ENCODE measurements at places on chromosomes 2 and 18.

DNA sequence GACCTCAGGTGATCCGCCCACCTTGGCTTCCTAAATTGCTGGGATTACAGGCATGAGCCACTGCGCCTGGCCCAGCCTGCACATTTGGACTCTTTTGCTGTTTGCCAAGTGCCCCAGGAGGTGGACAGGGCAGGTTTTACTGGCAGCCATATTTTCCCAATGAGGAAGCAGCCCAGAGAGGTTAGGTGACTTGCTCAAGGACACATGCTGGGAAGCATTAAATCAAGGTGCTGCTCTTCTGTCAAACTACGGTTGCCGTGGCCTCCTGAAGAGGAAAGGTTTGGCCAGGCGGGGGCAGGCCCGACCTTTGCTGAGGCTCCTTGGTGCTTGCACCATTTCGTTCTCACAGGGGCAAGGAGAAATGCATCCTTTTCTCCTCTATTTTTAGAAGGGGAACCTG lies 44.0 kb downstream of the DNMT3A start:
- no peak for DNase-seq

DNA sequence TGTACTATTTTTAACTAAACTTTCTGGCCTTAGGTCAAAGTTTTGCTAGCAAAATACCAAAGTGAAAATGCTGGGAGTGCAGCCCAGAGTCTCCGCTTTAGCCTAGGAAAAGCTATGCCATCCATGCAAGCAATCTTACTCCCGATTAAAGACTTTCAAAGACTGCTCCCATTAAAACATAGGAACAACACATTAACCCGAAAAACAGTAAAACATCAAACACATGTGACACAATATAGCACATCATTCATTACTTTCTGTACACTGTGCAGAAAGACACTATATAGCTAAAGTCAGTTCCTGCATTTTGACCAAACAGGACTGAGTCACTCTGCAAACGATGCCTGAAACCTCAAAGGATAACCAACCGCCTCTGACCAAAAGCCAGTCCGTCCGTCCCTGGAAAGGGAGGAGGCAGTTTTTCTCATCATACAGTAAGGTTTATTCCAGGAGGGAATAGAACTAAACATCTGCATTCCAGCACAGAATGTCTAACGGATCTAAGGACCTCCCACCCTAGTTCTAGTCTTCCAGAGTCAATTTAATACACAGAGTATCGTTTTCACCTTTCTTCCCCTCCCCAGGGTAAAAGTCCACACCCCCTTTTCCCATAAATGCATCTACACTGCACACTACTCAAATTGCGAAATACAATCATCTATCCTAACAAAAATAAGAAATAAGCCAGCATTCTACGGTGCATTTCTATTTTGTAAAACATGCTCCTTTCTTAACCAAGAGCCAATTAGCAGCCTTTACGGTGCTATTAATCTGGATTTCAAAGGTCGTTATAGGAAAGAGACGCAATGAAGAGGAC lies 1.7 kb downstream of the ROCK2 start:
- peak; percentile 63 for DNase-seq

- peak; percentile 32 for DNase-seq
Observed at GRCh38 chr2:157471078-157471477, 27.2 kb upstream of the CYTIP start.

DNA sequence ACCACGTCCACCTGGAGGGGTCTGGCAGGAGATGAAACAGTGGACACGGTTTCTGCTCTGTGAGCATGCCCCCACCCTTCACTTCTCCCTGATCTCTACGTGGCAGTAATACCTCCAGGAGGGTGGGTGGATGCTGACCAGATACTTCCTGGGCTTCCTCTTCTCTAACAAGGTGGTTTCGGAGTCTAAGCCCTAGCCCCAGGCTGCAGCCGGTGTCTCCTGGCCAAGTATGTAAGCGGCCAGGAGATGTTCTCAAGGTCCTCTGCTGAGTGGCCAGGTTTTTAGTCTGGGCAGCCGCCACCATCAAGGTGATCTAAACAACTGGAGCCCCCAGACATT lies 101.8 kb upstream of the ASB18 start:
- DNase-seq = no peak

GRCh38 chr2:54556621-54557121 lies 100.5 kb downstream of the SPTBN1 start:
- DNase-seq = peak; percentile 54

GRCh38 chr18:78130232-78131195 lies 849.1 kb upstream of the SALL3 start:
- DNase-seq = no peak

DNA sequence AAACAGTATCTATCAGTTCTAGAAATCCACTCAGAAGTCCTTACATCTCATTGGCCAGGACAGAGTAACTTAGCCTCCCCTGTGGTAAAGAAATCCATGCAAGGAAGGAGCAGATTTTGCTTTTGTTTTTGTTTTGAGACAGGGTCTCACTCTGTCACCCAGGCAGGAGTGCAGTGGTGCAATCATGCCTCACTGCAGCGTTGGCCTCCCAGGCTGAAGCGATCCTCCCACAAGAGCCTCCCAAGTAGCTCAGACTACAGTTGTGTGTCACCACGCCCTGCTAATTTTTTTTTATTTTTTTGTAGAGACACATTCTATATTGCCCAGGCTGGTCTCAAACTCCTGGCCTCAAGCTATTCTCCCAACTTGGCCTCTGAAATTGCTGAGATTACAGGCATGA lies 185.1 kb downstream of the NRP2 start:
- DNase-seq = peak; percentile 1

DNA sequence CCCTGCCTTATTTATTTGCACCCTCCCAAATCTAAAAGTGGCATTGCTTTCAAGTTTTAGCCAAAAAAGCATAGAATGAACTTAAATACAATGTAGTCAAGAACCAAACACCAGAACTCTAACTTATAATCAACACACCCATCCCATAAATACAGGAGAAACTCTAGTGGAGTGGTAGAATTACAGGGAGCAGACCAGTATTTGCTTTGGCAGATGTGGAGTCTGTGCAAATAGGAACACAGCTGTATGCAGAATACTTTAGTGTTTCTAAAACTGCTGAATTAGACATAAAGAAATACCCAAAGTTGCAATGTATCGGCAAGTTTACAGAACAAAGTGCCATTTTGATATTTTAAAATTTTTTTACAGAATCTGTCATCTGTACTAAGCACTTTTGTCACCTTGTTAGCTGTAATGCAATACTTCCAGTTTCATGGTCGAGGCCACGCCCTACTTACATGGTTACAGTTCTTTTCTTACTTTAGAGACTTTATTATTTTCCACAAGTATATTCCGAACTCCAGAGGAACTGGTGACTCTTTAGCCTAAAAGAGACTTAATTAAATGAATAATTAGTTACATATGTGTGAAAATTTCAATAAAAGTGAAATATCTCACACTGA lies 23.7 kb upstream of the COL5A2 start:
- DNase-seq = no peak

DNA sequence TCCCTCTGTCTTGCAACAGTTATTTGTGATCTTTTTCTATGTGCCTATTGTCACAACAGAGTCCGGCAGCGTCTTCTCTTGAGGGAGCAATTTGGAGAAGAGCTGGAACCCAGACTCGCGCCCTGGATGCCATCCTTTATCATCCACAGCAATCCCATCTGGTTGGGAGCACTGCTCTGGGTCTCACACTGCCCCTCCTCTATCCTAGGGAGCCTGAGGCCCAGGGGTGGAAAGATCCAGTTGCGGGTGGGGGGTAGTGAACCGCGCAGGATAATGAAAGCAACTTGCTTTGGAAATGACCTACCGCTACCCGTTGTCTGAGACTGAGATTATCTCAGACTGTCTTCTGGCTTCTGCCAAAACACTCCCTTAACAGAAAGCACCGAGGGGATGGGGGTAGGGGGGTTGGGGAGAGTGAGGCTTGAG lies 713 bp downstream of the WBP1 start:
- no peak for DNase-seq

- DNase-seq = no peak
Observed at GRCh38 chr2:217797661-217798069, 205.1 kb downstream of the TNS1 start.

GRCh38 chr18:79772108-79772864 lies 25.5 kb upstream of the KCNG2 start:
- no peak for DNase-seq

DNA sequence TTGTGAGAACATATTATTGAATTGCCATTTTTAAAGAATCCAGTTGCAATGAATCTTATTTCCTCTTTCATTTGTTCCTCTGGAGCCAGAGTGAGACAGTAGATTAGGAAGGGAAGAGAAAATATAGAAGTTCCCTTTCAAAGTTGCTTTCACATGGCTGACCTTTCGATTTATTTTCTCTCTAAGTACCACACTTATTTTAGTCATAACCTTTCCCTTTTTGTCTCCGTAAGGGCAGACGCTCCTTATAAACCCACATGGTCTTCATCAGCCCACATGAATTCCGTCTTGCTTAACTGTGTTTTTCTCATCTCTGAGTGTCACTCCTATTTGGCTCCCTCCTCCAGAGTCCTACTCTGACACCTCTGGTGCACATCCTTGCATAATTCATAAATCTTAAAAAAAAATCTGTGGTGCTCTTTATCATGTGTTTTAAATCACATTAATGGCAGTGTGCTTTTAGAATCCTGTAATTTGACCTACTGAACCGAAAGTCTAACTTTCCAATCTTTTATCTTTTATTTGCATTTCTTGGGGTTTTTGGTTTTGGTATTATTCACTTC lies 38.5 kb upstream of the ZNF396 start:
- DNase-seq = peak; percentile 96

DNA sequence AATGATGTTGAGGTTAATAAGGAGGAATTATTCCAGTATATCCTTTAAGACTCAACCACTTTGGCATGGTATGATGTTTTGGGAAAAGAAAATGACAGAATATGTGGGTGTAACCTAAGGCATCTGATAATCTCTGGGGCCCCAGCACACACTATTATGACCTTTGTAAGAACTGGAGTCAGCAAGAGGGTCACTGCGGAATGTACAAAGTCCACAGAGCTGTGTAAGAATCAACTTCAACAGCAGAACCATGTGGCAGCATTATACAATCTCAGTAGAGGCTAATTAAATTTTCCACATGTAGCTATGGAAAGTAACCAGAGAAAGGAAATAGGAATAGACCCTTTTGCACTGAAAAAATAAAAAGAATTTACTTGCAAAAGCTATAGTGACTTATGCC lies 445.1 kb upstream of the UBE2E3 start:
- DNase-seq = no peak

DNA sequence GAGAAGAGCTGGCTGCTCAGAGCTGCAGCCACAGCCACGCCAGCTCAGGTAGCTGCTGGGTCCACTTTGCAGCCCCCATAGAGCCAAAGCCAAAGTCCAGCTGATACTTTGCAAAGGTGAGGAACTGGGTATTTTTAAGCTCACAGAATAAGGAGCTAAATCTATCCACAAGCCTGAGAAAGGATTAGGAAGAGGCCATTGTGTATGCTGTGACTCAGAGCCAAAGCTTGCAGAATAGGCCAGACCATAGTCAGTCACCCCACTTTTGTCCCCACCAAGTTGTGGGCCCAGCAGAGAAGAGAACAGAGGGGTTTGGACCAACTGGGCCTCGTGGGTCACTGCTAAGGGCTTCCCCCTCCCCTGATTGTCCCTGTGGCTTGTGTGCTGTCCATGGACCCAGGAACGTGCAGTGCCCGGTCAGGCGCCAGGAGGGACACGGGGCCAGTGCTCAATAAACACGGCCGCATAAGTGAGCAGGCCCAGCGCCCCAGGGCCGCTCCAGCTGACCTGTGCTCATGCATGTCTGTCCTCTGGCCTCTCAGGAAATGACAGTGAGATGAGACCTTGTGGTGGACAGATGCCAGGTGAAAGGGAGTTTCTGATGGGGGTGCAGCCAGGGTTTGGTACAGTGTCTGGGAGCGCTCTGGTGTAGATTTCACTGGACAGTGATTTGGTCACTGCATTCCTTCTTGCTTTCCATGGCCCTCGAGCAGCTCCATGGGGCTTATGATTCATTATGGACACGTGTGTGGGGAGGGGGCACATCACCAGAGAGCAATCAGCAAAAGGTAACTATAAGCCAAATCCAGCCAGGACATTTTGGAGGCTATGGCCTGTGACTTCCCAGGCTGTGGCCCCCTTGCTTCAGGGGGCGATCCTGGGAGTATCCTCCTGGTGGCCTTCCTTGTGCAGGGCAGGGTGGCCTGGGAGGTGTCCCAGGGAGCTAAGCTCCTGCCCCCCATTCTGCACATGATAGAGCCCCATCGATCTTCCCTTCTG lies 31.3 kb downstream of the MAL start:
- no peak for DNase-seq

DNA sequence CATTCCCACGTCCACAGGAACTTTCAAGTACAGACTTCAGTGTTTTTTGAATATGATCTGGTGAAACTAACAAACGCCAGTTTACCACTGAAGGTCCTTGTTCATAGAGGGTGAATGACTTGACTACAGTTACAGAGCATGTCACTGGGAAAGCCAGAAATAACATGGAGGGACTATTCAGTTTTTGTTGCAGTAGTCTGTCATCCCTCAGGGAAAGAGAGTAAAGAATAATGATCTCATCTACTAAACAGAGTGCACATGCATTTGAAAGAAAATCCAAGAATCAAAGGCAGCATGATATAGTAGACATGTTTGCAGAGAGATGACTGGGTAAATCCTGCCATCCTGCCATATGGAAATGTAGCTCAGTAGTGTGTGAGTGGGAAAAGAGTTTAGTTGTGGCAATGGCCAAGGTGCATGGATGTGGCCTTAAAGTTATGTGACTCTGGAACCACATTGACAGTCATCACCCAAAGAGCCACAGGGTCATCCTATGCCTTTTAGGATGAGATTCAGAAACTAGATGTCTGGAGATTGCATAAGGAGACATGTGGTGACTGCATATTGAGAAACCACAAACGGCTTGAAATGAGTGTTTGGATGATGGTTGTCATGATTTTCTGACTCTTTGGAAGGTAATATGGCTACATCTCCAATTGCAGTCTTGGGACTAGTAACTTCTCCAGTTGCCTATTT lies 125.3 kb upstream of the ZEB2 start:
- peak; percentile 86 for DNase-seq

- no peak for DNase-seq
Observed at GRCh38 chr2:173286153-173286809, 68.4 kb upstream of the CDCA7 start.

DNA sequence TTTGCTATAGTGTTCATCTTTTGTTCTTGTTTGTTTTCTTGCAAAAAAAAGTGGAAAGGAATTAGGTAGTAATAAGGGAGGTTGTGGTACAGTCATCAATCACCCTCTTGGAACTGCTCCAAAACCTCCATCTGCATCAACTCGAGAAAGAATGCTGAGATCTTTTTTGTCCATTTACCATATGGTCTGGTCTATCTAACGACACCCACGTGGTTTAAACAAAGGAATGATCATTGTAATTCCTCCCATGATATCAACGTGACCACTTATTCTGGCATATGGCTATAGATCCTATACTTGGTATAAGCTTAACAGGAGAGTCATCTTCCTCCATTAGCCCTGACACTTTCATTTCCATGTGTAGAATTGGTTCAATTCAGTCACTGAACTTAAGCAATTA lies 1025.3 kb upstream of the NXPH2 start:
- no peak for DNase-seq

DNA sequence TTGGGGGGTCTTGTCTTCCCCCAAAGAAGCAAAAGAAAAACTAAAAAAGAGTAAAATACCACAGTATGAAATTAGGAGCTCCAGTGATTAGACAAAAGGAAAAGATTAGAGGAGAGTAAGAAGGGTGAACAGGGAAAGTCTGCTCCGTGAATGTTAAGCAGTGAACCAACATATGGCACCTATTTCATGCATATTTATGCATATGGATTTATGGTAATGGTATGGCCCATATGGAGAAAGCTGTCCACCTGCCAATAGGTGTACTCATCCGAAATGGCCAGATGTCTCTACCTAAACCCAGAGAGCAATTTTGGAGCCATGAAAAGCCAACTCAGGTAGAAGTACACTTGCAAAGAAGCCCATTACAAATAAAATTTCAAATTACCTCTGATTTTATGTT lies 404.0 kb upstream of the RAB6C start:
- DNase-seq = no peak

GRCh38 chr2:75491129-75491753 lies 69.5 kb downstream of the EVA1A start:
- DNase-seq = no peak

Measured in inflammatory macrophage treated with lipopolysaccharide for 4 hours (primary cell).